ENCODE measurements at places on chromosomes 7 and 10.

DNA sequence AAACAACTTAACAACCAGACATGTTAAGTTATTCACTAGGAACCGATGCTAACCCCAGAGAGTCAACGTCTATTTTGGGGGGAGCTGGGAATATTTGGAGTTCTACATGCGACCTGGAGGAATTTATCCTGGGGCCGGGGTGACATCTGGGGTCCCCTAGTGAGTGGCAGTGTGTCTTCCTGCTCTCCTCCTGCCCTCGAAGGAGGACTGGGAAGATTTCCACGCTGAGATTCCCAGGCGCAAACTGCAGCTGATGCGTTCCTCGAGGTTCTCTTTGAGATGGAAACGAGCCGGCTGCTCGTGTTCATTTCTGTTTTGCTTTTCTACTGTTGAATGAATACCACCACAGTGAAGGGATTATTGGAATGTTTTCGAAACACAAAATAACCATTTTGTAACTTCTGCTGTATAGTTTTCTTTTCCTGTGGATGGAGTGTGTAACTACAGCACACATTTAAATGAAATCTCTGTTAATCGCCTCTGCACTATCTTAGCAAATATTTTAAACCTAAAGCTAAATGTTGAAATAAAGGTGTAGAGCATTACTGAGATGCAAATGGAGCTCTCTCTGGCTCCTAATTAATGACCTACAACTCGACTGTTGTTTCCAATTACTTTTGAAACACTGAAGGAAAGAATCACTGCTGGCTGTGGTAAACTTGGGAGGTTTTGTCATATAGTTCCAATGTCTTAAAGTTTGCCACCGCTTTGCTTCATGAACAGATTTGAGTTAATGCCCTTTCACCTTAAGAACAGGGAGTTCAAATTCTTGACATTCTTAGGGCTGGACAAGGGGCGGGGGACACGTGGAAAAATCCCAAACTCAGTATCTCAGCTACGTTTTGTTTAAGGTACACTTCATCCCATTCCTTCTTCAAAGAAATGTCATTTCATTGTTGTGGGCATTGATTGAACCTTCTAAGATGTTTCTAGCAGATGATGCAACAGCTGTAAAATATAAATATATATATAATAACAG is 21.1 kb downstream of the GATA3 start:
- no peak for DNase-seq

DNA sequence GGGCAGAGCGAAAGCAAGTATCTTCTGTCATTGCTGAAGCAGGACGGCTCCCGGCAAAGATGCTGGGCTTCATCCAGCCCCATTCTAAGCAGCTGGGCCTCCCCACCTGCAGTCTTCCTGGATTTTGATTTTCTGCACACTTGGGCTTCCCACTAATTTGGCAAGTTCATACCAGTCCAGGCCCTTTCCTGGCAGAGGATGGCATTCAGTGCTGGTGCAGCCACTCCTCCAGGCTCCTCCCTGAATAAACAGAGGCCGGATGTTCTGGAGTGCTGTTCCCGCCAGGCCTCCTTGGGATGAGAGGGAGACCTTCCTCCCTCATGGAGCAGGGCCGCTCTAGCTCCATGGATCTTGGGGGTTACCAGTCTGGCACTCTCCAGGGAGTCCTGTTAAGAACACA is 3.4 kb downstream of the BAG3 start:
- no peak for DNase-seq

DNA sequence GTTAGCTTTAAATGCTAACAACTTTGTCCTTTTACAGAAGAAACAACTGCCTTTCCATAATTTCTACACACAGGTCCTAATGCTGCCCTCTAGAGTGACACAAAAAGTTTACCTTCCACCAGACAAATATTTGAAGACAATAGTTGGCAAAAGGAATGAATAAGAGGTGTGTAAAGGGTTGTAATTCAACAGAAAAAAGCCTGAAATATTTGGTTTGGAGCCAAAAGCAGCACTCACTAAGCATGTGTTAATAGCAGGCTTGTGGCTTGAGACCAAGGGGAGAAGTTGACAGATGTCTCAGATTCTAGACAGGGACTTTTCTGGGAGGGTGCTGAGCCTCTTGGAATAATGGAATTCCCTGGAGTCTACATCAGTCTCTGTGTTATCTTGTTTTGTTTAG is 156.2 kb upstream of the GALNT17 start:
- no peak for DNase-seq

GRCh38 chr10:21519397-21519933 is 6.0 kb downstream of the SKIDA1 start:
- no peak for DNase-seq

- no peak for DNase-seq
These were observed 159.5 kb upstream of the AUTS2 start for GRCh38 chr7:69438584-69439412.

DNA sequence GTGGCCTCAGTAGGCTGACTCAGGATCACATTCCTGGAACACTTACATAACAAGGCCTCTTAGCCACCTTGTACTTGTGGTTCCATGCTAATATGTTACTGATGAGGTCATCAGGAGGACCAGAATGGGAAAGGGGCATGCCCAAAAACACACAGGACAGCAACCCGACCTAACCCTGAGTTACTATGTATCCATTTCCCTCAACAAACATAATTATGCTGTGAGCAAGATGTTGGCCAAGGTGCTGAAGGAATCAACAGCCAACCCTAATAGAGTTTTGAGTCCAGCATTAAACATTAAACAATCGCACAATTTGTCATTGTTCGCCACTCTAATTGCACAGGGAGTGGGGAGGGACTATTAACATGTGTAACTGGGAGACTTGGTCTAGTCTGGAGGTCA is 129.4 kb downstream of the PLPP4 start:
- DNase-seq: peak; percentile 11

GRCh38 chr10:35458500-35459448 is 122.5 kb downstream of the CCNY start:
- DNase-seq: no peak

DNA sequence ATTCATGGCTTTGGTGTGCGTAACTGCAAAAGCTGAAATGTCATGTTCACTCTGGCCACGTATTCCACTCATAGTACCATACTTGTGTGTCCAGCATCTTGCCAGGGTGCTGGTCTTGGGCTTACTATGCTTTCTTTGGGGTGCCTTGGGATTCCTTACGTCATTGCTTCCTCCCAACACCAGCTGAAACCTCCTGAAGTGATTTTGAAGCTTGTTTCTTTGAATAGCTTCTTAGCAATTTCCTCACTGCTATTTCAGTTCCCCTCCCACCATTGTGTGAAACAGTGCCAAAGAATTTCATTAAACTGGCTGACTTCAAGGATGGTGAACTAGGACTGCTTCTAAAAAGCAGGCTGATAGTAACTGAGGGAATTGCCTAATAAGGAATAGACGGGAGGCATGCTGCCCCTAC is 36.9 kb downstream of the ENTPD1 start:
- DNase-seq: peak; percentile 98

- no peak for DNase-seq
These were observed 78.1 kb downstream of the CDH23 start for GRCh38 chr10:71474702-71475242.

DNA sequence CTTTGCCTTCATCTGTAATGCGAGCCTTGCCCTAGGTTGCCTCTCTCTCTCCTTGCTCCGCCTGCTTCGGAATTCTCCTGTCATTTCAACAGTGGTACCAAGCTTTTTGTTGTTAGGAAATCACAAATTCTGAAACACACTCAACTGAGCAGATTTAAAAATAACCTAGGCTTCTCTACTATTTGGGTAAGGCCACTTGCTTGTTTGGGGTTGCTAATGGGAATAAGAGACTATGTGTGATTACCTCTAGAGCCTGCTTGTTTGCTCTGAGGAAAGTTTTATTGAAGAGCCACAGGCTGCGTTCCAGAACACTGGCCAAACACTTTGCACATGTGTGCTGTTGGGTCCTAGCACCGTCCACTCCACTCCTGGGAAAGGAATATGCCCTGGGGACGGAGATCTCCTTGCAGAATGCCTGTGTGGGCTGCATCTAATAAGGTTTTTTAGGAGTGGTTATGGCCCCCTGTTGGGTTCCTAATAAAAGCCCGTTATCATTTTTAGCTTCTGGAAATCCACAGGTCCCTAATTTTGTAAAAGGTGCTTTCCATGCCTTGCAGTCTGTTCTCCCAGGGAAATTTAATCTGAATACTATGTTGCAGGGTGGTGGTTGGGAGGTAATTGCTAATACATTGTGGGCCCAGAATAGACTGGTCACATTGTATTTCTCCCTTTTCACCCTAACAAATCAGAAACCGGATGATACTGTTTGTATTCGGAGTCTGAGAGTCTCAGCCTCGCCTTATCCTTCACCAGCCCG is 68.7 kb upstream of the KLF6 start:
- DNase-seq: peak; percentile 24

GRCh38 chr7:110850224-110850623 is 240.7 kb upstream of the LRRN3 start:
- DNase-seq: no peak

- peak; percentile 61 for DNase-seq
These were observed 18.8 kb upstream of the MINDY3 start for GRCh38 chr10:15879058-15879457.

All from fibroblast of pulmonary artery (primary cell).